ENCODE measurements at places on chromosomes 2 and 18.

DNA sequence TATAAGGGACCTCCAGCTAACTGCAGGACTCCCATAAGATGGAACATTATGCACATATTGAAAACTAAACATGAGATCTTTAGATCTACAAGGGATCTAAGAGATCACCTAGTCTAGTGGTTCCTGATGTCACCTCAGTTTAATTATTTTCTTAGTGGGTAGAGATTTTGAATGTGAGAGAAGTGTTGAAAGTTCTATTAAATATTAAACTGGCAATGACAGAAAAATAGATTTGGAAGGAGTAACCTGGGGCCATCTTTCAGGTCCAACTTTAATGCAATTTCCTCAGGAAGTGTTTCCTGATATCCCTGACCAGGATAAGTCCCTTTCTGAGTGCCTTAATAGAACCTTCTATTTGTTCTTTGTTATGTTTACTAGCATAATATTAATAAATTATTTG lies 29.1 kb upstream of the CPS1 start:
- DNase-seq = no peak

DNA sequence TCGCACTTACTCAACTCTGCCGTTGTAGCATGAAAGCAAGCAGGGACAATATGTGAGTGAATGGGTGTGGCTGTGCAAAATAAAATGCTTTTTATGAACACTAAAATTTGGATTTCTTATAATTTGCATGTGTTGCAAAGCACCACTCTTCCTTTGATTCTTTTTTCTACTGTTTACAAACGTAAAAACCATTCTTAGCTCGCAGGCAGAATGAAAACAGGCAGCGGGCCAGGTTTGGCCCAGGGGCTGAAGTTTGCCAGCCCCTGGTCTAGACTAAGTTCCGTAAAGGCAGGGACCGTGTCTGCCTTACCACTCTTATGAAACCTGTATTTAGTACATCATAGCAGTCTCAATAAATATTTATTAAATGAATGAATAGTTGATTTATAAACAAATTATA lies 83.7 kb upstream of the SPATS2L start:
- DNase-seq = no peak

DNA sequence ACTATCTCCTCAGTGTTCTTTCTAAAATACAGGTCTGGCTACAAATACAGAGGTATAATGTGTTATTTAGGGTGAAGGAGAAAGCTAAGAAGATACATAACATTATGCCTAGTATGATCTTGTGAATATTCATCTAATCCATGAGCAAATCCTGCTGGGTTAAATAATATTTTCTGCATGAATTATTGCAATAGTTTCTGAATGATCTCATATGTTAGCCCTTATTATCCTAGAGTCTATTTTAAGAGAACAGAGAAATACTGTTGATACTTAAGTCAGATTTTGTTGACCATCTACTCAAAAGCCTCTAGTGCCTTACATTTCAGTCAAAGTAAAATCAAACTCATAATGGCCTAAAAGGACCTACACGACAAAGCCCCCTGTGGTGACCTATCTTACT lies 382.3 kb downstream of the FIGN start:
- DNase-seq = no peak

DNA sequence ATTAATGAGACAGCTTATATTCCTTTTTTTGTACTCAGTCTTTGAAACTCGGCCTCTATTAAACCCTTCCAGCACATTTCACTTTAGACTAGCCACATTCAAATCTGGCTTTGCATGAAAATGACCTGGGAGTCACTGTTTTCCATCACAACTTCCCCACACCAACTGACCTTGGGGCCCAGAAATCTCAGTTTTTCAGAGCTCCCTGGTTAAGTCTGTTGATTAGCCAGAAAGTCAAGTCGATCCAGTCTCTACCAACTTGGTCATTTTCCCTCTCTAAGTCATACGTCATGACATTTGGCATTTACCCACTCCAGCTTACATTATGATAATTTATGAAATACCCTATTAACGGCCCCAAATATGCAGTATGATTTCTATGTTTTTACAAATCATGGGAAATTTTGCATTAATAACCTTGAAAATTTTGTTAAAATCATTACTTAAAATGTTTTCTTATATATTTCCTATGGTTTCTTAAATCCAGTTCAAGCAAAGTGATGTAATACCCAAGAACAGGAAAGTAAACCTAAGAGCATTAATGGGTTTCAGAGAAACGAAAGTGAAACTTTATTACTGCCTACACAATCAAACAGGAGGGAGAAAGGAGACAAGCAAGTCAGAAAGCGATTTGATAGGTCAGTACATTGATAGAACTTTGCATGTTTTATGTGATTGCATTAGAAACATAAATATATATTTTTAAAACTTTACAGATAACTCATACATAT lies 77.1 kb downstream of the SPATS2L start:
- no peak for DNase-seq

- no peak for DNase-seq
Measured at GRCh38 chr2:176317199-176317598, 48.0 kb downstream of the MTX2 start.

- peak; percentile 81 for DNase-seq
Measured at GRCh38 chr2:201118121-201118960, 2.4 kb downstream of the CFLAR start.

GRCh38 chr2:11030909-11031308 lies 119.2 kb downstream of the KCNF1 start:
- no peak for DNase-seq

- DNase-seq = no peak
Measured at GRCh38 chr2:233197022-233197421, 54.5 kb upstream of the ATG16L1 start.

- DNase-seq = no peak
Measured at GRCh38 chr2:183284606-183285005, 160.4 kb downstream of the NUP35 start.

GRCh38 chr18:65021021-65021420 lies 729.8 kb upstream of the CDH7 start:
- no peak for DNase-seq

DNA sequence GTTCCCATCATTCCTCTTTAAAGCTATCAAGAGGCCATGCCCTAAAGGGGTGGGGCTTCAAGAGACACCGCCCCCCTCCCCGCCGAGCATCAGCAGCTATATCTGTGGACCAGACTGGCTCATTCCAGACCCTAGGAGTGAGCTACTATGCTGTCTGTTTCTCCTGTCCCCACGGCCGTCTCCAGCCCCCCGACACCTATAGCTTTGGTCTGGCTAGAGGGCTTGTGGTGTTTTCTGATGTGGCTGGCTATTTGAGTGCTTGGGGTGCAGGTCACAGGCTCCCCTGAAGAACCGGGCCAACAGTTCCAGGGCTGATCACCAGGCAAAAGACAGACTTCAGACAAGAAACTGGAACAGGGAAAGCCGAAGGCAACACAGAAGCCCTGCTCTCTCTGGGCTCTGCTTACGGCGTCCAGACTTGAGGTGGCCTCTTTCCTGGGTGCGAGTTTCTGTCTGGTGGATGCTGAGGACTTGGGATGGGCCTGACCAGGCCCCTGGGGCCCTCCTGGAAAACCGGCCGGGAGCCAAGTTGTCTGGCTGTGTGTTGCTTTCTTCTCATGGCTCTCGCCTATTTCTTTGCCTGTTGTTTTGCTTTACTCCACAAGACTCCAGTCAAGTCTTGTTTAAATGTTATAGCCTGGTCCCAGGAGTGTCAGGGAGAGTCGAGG lies 83.6 kb downstream of the KLHL29 start:
- DNase-seq = no peak

DNA sequence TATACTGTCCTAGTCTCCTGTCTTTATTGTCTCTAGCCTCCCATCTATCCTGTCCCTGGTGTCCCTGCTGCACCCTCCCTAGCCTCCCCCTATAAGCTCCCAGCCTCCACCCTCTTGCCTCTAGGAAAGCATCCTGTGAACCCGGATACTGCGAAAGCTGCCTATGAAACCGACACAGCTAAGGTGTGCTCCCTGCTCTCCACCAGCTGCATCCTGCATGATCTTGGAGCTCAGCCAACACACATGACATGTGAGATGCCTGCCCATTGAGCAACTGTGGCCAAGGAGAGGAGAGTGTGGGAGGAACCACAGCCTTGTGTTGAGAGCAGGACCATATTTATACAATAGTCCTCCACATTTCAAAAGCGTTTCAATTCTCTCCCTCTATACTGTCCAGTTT lies 187.1 kb downstream of the ZBTB7C start:
- no peak for DNase-seq

GRCh38 chr2:161246281-161246680 lies 61.9 kb upstream of the PSMD14 start:
- no peak for DNase-seq

DNA sequence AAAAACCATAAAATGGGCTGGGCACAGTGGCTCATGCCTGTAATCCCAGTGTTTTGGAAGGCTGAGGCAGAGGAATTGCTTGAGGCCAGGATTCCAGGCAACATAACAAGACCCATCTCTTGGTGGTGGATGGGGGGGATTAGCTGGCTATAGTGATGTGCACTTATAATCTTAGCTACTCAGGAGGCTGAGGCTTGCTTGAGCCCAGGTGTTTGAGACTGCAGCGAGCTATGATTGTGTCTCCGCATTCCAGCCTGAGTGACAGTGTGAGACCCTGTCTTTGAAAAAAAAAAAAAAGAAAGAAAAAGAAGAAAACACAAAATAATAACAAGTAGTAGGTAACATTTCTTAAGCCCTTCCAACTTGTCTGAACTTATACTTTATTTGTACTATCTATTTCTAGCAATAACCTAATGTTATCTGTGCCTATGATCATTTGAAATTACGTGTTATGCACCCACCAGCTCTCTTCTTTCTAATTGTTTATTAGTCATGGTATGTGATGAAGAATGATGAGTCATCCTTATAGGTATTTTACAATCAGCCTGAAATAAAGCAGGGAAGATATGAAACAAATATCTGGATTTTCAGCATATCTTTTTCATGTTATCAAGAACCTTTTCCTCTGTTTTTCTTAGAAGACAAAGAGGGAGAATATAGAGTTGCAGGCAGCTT lies 129.3 kb upstream of the UNC80 start:
- DNase-seq = no peak

DNA sequence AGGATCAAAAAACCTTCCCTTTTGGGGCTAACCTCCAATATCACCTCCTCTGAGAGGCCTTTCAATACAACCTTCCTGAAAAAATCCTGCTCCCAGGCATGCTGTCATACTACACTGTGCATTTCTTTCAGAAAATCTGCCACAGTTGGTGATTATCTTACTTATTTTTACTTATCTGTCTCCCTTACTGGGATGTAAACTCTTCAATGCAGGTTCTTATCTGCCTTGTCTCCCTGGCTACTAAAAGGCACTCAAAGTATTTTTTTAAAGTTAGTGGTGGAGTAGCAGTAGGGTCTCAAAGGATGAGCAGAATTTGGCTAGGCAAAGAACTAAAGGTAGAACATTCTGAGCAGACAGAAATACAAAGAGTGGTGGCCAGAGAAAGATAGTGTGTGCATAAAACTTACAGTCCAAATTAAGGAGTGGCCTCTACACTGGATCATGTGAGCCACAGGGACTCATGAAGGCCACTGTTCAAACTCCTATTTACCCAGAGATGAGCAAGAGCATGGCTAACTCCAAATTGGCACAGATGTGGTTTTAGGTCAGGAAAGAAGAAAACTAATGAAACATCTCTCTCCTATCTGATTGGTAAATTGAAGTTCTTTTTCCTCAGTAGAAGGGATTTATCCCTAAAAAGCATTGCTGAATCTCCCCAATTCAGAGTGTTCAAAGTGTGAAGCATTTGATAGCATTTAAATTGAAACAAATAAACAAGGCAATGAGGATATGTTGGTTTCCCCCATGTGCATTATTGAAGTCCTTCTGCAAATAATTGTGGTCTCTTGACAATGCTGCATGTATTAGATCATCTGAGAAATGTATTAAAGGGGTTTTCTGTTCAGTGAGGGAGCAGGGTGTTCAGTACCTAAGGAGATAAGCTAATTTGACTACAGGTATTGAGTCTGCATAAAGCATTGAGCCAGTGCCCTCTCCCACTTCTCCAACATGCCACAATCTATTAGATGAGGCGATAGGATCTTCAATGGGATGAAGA lies 285.5 kb downstream of the MREG start:
- no peak for DNase-seq

GRCh38 chr2:124138076-124138475 lies 113.0 kb downstream of the CNTNAP5 start:
- no peak for DNase-seq

GRCh38 chr18:57595347-57595746 lies 8.8 kb upstream of the FECH start:
- no peak for DNase-seq

GRCh38 chr2:235986361-235986760 lies 181.8 kb downstream of the GBX2 start:
- DNase-seq = no peak

- DNase-seq = no peak
Measured at GRCh38 chr2:586641-587076, 90.5 kb downstream of the TMEM18 start.

DNA sequence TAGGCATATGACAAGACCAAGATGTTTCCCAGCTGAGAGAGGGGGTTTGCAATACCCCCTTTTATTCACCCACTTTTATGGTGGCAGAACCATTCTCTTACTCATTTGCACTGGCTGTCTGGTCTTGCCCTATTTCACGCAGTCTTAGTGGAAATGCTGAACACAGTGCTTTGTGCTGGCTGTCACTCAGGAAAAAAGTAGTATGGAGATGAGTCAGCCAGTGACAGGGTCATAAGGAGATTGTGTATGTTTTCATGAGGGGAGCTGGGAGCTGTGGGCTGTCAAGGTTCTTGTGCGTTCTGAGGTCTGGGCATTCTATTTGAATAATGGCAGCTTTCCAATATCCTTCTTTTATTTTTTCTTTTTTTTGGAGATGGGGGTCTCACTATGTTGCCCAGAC lies 10.9 kb upstream of the CNRIP1 start:
- DNase-seq = no peak

GRCh38 chr2:38202713-38203445 lies 126.9 kb upstream of the CYP1B1 start:
- DNase-seq = no peak

DNA sequence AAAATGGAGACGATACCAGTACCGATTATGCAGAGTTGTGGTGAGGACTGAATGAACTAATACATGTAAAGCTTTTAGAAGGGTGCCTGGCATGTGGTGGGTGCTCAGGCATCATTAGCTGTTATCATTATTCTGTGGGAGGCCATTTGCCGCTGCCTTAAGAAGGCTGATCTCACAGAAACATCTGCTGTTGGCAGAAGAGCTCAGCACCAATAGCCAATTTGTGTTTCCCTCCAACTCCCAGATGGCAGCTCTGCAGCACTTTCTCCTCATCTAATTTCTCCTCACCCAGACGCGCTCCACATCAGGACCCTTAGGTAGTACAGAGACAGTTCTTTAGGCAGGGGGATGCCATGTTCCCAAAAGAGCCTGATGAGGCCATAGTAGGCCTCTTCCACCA lies 15.8 kb upstream of the CYP1B1 start:
- no peak for DNase-seq
